Stimulated activated CD4-positive, alpha-beta T cell treated with anti-CD3 and anti-CD28 coated beads, TNF-alpha, amount 100 ng/mL, for 4 hours (primary cell): ENCODE measurements at places on chromosomes 12 and 14.

- no peak for DNase-seq
Measured at GRCh38 chr12:64608901-64609535, 1.3 kb upstream of the RASSF3 start.

- DNase-seq: no peak
Measured at GRCh38 chr14:58535044-58535443, 102.7 kb upstream of the DACT1 start.

GRCh38 chr14:67137744-67138371 is 51.4 kb upstream of the GARIN2 start:
- DNase-seq: no peak

DNA sequence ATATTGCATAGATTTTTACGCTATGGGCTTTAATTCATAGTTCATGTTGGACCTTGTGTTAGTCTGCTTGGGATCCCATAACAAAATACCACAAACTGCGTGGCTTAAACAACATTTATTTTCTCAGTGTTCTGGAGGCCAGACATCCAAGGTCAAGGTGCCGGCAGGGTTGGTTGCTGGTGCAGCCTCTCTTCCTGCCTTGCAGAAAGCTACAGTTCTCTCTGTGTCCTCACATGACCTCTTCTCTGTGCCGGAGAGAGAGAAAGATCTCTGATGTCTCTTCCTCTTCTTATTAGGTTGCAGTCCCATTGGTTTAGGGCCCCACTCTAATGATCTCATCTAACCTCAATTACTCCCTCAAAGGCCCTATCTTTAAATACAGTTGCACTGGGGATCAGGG is 170.5 kb downstream of the IPO8 start:
- DNase-seq: no peak

- DNase-seq: no peak
Measured at GRCh38 chr14:31965735-31966598, 111.1 kb upstream of the ARHGAP5 start.

DNA sequence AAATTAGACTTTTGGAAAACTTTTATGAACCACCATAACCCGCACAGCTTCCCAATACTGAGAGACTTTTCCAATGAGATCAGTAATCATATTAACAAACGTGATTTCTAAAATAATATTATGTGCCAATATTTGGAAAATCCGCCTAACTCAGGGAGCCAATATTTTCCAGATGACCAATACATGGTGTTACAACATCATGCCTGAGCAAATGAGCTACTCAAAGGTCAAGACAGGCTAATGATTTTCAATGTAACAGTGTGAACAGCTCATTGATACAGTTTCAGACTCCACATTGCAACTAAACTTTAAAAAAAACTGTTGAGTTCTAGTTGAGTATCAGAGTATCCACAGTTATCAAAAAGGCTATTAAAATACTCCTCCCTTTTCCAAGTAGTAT is 46.8 kb downstream of the RNF34 start:
- DNase-seq: no peak

GRCh38 chr12:108381787-108382436 is 42.8 kb upstream of the CMKLR1 start:
- no peak for DNase-seq

DNA sequence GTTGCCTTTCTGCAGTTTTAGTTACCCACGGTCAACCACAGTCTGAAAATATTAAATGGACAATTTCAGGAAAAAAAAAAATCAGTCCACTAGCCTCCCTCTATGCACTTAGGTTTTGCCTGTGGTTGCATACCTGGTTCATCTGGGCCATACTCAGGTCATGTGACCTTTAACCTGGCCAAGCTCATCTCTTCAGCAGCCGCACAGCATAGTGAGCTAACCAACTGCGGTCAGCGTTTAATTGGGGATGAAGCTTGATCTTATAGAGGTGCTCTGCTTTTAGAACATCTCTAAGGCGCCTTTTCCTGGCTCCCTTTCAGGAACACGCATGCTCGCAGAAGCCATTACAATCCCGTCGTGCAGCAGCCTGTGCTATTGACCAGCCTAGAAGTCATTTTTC is 177.2 kb upstream of the HMGA2 start:
- DNase-seq: no peak

DNA sequence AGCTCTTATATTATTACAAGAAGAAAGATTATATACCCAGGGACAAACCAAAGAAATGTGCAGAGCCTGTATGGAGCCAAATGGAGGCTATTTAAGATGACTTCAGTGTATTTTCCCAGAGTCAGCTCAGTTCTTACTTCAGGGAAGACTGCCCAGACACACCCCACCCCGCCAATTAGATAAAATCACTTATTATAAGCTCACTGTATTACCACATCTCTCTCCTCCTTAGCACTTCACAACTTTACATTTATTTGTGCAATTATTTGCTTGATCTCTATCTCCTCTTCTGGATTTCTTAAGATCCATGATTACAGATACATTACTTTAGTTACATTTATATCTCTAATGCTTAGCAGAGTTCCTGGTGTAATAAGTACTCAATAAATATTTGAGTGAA is 24.7 kb upstream of the WDR89 start:
- no peak for DNase-seq

DNA sequence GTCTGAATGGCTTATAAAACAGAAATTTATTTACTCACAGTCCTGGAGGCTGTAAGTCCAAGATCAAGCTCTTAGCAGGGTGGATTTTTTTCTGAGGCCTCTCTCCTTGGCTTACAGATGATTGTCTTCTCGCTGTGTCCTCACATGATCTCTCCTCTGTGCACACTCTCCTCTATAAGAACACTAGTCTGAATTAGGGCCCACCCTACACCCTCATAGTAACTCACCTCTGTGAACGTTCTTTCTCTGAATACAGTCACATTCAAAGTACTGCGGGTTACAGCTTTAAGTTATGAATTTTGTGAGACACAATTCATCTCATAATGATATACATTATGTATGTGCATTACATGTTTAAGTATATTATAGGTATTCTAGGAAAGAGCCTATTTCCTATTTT is 135.7 kb upstream of the ATXN7L3B start:
- no peak for DNase-seq

- DNase-seq: no peak
Measured at GRCh38 chr12:77133566-77133965, 68.2 kb upstream of the E2F7 start.

DNA sequence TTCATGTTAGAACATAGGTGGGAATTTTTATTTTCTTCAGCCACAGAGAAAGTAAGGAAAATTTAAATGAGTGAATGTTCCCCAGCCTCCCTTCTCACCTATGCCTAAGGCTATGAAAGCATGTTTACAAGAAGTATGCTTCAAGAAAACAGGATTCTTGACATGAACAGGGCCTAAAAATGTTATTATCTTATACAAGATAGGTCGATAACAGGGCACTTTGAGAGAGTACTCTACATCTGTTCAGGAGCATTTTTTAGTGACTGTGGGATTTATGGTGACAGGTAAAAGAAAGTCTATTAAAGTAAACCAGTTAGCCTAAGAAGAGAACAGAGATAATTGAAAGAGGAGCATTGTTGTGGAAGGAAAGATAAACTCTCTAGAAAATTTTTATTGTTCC is 222.9 kb upstream of the DAAM1 start:
- DNase-seq: no peak

DNA sequence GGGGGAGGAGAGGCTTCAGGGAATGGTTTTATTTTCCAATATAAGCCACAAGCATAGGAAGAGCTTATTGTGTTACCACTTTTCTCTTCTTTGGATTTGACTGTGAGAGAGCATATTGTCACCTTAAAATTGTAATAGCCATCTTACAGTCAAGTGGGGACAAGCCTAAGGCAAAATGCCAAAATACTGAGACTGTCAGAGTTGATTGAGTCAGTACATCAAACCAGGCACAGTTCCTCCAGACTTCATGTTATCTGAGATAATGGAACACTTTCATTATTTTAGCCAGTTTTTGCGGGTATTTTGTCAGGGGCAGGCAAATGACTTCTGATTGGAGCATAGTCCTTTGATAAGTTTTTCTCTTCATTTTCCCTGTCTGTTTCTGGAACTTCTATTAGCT is 19.5 kb upstream of the NUBPL start:
- DNase-seq: no peak

DNA sequence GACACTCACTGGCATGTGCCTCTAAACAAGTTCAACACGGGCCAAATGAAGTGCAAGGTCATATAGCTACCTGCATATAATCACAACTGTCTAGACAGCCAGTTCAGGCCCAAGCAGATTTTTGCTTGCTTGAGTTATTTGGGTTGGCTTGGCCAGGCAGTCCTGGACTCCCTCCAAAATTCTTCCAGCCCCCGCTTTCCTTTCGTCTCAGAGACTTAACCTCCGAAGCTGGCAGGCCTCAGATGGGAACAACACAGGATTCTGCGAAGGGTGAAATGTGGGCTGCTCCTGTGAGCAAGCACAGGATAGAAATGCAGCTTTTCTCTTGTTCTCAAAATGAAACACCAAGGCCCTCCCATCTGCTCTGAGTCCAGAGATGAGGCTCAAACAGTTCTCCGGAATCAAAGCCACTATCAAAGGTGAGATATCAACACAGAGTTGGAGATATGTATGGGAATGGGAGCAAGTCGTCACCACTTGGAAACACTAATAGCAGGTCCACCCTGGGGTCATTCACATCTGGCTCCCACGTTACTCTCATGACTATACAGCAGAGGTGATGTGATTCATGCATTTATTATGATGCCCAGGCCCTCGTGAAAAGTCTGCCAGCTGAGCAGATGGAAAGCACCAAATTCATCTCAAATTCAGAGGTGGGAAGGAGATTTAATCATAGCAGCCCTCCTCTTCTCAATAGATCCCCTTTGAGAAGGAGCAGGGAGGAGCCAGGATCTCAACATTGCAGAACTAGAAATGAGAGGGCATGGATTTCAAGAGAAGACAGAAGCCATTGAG is 389.8 kb downstream of the NUAK1 start:
- no peak for DNase-seq

GRCh38 chr12:27388650-27389049 is 56.0 kb downstream of the BMAL2 start:
- no peak for DNase-seq

DNA sequence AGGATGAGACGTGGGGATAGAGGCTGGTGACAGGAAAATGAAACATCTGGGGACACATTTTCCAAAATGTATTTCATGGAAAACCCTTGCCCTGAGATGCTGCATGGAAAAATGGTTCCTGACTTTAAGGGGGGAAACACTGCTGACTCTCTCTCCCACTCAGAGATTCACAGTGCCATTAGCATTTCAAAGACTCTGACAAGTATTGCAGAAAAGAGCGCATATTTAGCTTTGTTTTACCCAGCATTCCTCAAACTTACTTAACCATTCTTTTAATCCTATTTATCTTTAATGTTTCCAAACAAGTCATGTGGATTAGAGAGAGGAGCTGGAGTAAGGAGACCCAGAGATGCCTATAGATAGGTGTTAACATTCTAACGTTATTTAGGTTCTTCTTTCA is 141.8 kb upstream of the DYRK2 start:
- DNase-seq: no peak

DNA sequence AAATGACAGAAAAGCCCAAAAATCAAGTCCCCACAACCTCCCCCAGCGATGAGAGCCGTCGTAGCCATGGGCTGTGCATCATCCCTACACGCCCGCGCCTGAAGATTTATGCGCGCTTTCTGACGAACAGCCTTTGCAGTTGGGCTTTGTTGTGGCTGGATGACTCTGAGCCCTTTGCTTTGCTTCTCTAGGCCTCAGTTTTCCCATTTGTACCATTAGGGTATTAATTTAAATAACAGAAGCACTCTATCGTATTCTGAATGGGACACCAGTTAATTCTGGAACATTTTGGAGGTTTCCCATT is 24.2 kb downstream of the SFSWAP start:
- no peak for DNase-seq

DNA sequence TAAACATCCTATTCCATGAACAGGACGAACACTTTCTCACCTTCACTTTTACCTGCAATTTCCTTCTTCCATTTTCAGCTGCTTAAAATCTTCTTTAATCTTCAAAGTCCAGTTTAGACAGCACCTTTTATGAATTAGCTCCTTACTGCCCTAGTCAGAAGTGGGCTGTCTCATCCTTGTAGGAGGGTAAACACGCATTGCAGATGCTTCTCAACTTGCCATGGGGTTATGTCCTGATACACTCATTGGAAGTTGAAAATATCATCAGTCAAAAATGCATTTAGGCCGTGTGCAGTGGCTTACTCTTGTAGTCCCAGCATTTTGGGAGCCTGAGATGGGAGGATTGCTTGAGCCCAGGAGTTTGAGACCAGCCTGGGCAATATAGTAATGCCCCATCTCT is 35.2 kb downstream of the HMGA2 start:
- DNase-seq: no peak

DNA sequence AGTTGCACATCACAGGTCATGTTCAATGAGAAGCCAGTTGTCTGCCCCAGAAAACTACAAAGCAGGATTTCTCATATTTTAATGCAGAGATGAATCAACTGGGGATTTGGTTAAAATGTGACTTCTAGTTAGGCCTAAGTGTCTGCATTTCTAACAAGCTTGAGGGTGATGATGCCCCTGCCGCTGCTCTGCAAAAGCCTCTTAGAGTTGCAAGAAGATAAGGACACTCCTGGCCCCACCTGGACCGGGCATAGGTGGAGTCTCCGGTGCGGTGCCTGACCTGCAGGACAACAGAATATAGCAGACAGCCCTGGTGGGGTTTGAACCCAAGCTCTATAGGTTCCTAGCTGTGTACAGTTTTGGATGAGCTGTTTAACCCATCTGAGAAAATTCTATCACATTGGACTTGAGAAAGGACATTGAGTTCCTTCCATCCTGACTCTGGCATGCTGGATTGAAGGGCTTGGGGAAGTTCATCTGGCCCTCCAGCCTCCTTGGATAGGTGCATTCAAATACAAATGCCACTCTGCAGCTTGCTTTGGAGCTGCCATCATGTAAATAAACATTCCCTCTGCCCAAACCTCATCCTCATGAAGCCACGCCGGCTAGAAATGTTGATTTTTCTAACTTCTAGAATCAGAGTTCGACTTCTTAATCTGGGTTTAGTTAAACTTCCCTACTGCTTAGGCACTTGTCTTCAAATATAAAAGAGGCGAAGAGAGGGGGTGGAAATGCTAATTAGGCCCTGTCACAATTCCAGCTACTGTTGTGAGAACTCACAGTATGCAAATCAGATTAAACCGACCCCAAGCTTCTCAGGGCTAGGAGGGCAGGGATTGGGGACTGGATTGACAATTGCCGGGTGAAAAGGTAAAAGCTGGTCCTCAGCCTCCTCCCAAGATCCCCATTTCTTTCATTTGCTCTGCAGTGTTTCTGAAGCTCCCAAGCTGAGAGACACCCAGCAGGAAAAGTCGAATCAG is 1225.6 kb downstream of the VRK1 start:
- no peak for DNase-seq

DNA sequence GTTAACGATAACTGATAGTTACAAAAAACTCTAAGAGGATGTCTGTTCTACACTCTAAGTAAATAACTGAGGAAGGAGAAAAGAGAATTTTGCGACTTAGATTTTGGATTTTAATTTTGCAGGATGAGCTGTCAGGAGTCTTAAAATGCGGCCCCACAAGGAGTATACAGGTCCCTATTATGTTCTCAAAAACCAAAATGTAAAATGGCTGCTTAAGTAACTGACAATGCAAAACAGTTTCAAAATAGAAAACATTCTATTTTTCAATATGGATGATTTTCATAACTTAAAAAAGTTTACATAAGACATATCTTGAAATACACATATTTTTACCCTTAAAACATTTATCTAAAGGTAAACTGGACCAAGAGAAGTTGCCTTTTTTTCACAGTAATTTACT is 2.6 kb downstream of the CD69 start:
- no peak for DNase-seq
